Naive thymus-derived CD8-positive, alpha-beta T cell (primary cell): ENCODE measurements at places on chromosomes 16 and 17.
A peak's percentile ranks its signal among the peaks of the same experiment; 100 is the strongest.

GRCh38 chr16:86834451-86835035 is 256.2 kb downstream of the FOXL1 start:
- no peak for DNase-seq

GRCh38 chr16:81779536-81780320 is 637 bp downstream of the PLCG2 start:
- DNase-seq = no peak

GRCh38 chr16:29009050-29009837 is 24.4 kb downstream of the LAT start:
- no peak for DNase-seq

DNA sequence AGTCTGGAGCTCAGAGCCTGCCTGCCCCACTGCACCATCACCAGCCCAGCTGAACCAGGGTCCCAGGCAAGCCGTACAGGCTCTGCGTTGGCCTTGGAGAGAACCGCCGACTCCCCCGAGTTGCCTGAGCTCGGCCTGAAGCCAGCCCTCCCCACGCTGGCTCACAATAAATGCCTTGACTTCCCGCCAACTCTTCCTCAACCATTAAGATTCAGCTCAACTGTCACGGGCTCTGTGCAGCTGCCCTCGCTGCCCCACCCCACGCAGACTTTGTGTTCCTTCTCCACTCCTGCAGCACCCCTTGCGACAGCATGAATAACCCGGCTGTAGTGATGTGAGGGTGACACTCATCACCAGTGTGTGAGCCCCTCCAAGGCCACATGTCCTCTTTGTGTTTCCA is 4.8 kb upstream of the QPRT start:
- no peak for DNase-seq

DNA sequence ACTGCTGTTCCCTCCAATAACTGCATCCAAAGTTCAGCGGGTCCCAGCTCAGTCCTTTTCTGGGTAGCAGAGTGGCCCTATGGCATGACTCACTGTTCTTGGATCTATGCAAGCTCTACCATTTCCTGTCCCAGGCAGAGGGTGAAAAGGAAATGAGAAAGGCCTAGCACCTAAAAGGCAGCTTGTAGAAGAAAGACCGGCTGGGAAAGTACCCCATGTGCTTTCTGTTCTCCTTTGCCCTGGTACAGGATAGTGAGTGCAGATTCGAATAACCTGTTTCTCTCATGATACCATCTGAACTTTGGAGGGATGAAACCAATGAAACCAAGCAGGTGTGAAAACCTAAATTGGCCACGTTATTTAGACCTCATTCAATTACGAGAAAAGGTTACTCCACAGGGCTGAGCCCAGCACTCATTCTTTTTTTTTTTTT is 12.7 kb upstream of the HASPIN start:
- DNase-seq = peak; percentile 66

GRCh38 chr16:74224828-74225612 is 71.6 kb upstream of the PSMD7 start:
- DNase-seq = no peak

- DNase-seq = no peak
These were observed 219.1 kb downstream of the STX8 start for GRCh38 chr17:9356488-9356911.

- no peak for DNase-seq
These were observed 14.8 kb upstream of the NSRP1 start for GRCh38 chr17:30101686-30102390.

DNA sequence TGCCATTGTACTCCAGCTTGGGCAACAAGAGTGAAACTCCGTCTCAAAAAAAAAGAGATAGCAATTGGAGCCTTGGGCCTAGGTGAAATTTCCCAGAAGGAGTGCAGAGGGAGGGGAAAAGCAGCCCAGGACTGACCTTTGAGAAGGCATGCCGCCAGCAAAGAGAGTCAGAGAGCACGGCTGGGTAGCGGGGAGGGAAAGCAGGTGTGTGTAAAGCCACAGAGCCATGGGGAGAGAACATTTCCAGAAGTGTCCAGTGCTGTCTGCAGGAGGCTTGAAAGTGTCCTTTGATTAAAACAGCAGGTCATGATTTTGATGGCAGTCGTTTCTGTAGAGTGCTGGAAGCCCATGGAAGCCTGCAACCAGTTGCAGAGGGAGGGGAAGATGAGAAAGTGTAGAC is 8.1 kb downstream of the C16orf54 start:
- DNase-seq = no peak

DNA sequence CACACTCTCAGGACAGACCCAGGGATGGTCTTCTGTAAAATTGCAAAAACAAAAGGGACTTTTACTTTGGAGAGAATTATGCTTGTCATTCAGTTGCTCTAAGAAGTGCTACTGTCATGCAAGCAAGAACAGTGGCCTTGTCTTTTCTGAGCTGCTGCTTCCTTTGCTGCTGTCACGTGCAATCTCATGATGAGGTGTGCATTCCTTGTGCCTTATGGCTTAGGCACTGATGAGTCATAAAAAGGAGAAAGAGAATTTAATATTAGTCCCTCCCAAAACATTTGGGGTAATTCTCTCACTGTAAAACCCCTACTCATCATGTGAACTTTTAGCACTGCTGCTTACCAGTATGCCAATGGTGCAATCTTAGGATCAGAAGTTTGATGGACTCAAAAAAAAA is 2051.3 kb downstream of the TP53TG3F start:
- no peak for DNase-seq

GRCh38 chr17:31780483-31780882 is 78.6 kb downstream of the COPRS start:
- no peak for DNase-seq

GRCh38 chr16:5615868-5616642 is 518.5 kb upstream of the EEF2KMT start:
- no peak for DNase-seq

- DNase-seq = no peak
These were observed 15.1 kb downstream of the SAMD14 start for GRCh38 chr17:50114849-50115357.

GRCh38 chr17:67528751-67529436 is 151.8 kb downstream of the PITPNC1 start:
- DNase-seq = no peak

DNA sequence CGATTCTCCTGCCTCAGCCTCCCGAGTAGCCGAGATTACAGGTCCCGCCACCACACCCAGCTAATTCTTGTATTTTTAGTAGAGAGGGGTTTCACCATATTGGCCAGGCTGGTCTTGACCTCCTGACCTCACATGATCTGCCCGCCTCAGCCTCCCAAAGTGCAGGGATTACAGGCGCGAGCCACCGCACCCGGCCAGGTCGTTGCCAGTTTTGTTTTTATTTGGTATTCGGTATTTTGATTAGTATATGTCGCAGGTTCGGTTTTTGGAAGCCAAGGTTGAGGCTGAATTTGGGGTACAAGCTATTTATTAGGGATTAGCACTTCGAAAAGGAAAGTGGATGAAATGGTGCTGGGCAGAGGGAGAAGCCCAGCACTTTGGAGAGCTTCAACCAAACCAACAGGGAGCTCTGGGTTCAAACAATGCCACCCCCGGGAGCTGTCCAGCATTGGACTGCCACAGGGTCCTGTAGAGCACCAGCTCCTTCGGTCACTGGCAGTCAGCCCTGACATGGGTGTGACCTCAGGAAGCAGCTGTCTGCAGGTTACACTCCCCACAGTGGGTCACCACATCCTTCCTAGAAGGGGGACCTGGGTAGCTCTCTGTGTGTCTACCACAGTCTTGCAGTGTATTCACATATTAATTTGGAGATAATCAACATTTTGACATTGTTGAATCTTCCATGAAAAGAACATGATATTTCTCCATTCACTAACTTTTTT is 1.5 kb upstream of the CLEC10A start:
- DNase-seq = peak; percentile 23

GRCh38 chr16:46974352-46974751 is 878 bp upstream of the DNAJA2 start:
- peak; percentile 30 for DNase-seq

DNA sequence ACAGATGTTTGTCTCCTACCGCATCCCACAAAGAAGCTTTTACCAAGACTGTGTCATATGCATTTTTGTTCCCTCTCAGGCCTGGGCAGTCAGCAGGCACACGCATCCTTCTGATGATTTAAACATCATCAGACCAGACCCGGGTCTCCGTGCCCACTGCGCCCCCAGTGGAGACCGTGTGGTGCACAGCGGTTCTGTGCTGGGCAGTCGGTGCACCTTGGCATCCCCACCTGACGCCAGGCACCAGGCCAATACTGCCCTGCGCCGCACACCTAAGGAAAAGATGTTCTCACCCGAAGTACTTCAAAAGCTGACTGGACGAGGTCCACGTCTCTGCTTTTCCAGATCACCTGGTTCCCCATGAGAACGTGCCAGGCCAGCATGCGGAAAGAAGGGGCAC is 10.6 kb upstream of the PLD6 start:
- DNase-seq = no peak

DNA sequence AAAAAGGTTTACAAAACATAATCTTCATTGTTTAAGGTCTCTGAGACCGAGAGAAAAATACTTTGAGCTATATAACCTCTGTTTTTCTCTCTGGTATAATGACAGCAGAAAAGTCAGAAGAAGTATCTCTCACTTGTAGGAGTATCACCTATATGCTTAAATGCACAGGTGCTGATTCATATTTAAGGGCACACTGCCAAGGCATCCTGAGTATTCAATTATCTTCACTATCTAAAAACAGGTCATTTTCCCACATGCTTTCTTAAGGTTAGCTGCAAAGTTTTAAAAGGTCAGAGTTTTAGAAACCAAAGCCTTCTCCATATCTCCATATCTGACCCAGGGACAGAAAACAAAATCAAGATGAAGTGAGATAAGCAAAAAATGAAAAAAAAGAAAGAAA is 99.3 kb upstream of the C17orf78 start:
- no peak for DNase-seq

DNA sequence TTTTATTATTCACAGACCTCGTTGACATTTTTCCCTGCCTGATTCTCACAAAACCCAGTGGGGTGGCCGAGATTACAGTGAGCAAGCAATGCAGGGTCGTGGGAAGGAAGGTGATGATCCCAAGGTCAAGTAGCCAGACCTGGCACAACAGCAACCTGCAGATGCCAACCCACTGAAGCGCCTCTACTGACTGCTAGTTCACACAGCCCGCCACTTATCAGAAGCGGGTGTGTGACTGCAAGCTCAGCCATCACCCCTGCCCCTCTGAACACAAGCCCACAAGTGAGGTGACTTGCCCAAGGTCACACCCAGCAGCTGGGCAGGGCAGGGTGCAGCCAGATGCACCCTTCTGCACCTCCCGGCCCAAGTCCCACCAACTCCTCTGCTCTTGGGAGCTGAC is 7.1 kb downstream of the TFAP4 start:
- no peak for DNase-seq

- DNase-seq = no peak
These were observed 2.9 kb downstream of the GUCY2D start for GRCh38 chr17:8005357-8005756.

DNA sequence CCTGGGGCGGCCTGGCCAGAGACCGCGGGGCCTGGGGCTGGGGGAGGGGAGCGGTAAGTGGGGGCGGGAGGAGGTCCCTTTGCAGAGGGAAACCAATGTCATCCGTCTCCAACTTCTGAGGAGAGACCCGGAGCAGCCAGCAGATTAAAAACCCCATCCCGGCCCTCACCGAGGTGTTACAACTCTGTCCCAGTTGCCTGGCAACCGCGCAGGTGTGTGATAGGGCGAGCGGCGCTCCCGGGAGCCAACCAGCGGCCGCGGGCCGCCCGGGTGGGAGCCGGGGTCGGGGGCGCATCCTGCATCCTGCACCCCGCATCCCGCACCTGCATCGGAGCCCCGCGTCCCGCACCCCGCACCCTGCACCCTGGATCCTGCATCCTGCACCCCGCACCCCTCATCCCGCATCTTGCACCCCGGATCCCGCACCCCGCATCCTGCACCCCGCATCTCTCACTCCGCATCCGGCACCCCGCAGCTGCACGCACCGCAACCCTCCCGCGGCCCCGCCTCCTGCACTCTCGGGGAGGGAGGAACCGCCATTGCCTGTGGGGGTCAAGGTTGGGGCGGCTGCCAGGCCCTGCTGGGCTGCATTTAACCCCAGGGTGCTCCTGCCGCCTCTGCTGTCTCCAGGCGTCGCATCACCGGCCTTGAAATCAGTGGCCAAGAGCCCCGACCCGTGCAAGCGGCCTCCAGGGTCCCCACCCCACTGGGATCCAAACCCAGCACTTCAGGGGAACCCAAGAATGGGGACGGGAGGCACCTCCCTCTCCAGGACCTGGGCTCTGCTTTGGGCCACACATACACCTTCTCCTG is 47.3 kb downstream of the RTN4RL1 start:
- DNase-seq = no peak

- no peak for DNase-seq
These were observed 375.6 kb upstream of the SALL1 start for GRCh38 chr16:51526621-51527020.

- no peak for DNase-seq
These were observed 15.3 kb downstream of the SGSH start for GRCh38 chr17:80204626-80205468.

DNA sequence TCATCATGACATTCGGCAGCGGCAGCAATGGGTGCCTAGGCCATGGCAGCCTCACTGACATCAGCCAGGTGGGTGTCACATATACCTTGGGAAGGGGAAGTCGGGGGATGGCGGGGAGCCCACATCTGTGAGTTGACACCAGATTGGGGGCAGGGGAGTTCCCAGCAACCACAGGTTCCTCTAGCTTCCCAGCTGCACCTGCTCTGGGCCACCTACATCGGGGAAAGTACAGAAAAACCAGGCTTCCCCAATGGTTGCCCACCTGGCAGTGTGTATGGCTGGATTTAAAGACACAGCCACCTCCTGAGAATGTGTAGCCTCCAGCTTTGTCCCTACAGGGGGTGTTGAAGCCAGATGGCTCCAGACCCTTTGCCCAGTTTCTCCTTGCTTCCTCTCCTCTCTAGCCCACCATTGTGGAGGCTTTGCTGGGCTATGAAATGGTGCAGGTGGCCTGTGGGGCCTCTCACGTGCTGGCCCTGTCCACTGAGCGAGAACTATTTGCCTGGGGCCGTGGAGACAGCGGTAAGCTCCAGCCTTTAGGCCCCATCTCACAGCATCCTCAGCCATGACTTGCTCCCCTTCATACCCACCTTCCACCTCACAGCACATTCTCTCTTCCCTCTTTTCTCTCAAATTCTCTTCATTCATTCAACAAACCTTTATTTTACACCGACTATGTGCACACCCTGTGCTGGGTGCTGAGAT is 5.0 kb upstream of the TRAF4 start:
- peak; percentile 37 for DNase-seq

- no peak for DNase-seq
These were observed 84.2 kb downstream of the TMC6 start for GRCh38 chr17:78044280-78044835.

GRCh38 chr17:58572846-58573245 is 58.4 kb upstream of the MTMR4 start:
- no peak for DNase-seq
